ENCODE measurements at places on chromosomes 4 and X.

DNA sequence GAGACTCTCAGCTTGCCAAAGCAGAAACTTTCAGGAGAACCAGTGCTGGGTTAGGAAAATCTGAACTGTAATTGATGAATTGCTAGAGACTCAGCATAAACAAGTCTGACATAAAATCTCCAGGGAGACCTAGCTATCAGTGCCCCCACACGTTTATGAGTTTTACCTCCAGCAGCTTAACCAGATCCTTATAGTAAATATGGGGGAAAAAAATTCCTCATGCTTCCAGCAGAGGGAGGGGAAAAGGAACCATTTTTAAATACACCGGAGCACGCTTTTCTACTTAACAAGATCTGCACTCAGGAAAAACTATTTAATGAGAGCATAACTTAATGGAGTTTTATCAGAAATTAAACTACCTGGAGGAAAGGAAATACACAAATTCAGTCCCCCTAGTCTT lies 1040.7 kb upstream of the INTU start:
- no peak for DNase-seq

- DNase-seq, result peak; percentile 9
Observed at GRCh38 chrX:147476008-147476407, 435.7 kb upstream of the FMR1 start.

DNA sequence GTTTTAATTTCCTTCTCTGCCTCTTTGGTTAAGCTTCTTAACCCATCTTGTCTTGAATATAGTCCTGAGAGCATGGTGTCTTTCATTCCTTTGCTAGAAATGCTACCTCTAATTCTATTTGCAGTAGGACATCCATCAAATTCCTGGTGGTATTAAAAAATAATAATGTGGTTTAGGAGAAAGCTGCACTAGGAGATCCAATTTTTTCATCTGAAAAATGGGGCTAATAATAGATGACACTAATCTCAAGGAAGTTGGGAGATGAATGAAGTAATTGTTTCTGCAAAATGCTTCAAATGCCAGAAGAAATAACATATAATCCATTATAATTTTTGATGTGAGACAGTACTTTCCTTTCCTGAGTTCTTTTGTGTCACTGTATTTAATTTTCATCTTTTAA lies 194.9 kb downstream of the PACRGL start:
- DNase-seq, result no peak

DNA sequence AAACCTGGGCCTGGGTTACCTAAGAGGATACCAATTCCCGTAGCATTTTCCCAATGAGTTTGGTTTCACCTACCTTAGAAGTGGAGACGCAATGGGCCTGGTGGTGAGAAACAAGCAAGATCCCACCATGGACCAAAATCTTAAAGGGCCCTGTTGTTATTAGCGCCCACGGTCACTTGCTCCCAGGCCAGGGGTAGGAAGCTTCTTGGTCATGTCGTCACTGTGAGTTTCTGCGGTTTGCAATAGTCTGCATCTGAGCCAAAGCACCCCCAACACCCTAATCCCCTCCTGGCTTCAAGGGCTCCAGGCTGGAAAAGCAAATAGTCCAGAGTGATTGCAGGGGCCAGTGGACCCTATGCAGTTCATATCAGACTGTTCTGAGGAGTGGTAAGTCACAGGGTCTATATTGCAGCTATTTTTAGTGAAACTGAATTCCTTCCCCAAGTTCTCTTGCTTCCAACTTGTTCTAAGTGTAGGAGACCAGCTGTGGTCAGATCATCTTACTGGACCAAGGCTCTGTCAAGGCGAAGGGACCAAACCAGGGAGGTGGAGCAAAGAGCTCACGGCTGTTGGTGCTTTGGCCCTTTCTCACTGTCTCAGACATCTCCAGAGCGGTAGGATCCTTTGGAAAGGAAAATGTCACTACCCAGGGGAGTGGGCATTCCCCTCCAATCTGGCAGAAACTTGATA lies 307.9 kb upstream of the F9 start:
- DNase-seq, result no peak

DNA sequence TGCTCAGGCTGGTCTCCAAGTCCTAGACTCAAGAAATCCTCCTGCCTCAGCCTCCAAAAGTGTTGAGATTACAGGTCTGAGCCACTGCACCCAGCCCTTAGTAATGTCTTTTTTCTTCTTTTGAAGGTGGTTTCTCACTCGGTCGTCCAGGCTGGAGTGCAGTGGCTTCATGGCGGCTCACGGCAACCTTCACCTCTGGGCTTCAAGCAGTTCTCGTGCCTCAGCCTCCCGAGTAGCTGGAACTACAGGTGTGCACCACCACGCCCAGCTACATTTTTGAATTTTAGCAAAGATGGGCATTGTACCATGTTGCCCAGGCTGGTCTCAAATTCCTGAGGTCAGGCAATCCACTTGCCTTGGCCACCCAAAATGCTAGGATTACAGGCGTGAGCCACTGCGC lies 32.3 kb upstream of the ASMTL start:
- no peak for DNase-seq

DNA sequence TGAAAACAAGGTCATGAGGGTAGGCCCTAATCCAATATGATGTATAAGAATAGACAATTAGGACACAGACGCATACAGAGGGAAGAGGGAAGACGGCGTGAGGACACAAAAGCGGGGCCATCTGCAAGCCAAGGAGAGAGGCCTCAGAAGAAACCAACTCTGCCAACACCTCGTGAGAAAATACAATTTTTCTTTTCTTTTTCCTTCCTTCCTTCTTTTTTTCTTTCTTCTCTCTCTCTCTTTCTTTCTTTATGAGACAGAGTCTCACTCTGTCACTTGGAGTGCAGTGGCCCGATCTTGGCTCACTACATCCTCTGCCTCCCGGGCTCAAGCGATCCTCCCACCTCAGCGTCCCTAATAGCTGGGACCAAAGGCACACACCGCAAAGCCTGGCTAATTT lies 1.5 kb upstream of the PKD2 start:
- no peak for DNase-seq

Measured in GM12865 (cell line).